ENCODE measurements at places on chromosomes 5 and 9. TPM values are rescaled to one million over a fixed set of nuclear protein-coding genes. Genes with fewer than 3 reads are reported as not detected.

The NR5A1 gene
- not detected for polyA plus RNA-seq

The DEPDC1B gene
- polyA plus RNA-seq: 23.8 TPM

The ANKRD20A1 gene
- polyA plus RNA-seq: 3.5 TPM

The GABBR2 gene
- polyA plus RNA-seq: 5.5 TPM

The OSMR gene
- 11.0 TPM for polyA plus RNA-seq

The MOB3B gene
- 22.9 TPM for polyA plus RNA-seq

The SLC34A3 gene
- polyA plus RNA-seq: 12.7 TPM

The IL7R gene
- polyA plus RNA-seq: 1.1 TPM

The ETF1 gene
- polyA plus RNA-seq: 85.7 TPM

The RPS23 gene
- 2,937 TPM for polyA plus RNA-seq

Measured in left renal cortex interstitium (tissue), 4 donors.